ENCODE measurements at places on chromosomes 2 and 18.

- DNase-seq, result no peak
Measured at GRCh38 chr2:118310681-118311429, 222.6 kb downstream of the INSIG2 start.

DNA sequence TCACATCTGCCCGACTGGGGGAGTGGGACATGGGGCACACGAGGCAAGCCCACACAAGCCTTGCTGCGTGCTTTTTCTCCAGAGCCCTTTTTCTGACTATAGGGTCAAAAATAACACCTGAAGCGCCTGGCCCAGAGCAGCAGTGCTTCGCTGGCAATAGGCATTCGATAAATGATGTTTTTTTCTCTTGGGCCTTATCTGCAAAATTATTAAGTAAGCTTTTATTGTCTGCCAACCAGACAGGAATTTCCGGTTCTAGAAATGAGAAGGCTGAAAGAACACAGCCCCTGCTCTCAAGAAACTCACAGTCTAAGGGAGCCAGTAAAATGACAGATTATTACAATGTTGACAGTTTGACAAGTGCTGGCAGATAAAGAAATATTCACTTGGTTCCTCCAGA is 2.7 kb upstream of the TMBIM1 start:
- DNase-seq, result no peak

GRCh38 chr18:3593381-3593903 is 143.5 kb downstream of the TGIF1 start:
- DNase-seq, result no peak

GRCh38 chr2:83172841-83173240 is 1286.2 kb downstream of the SUCLG1 start:
- DNase-seq, result no peak

GRCh38 chr18:48982266-48982665 is 31.5 kb upstream of the SMAD7 start:
- DNase-seq, result no peak

- no peak for DNase-seq
Measured at GRCh38 chr2:156565066-156565710, 129.0 kb downstream of the GPD2 start.

GRCh38 chr2:215366440-215367032 is 54.7 kb downstream of the ATIC start:
- no peak for DNase-seq

- no peak for DNase-seq
Measured at GRCh38 chr2:5849562-5849961, 157.4 kb downstream of the SOX11 start.

DNA sequence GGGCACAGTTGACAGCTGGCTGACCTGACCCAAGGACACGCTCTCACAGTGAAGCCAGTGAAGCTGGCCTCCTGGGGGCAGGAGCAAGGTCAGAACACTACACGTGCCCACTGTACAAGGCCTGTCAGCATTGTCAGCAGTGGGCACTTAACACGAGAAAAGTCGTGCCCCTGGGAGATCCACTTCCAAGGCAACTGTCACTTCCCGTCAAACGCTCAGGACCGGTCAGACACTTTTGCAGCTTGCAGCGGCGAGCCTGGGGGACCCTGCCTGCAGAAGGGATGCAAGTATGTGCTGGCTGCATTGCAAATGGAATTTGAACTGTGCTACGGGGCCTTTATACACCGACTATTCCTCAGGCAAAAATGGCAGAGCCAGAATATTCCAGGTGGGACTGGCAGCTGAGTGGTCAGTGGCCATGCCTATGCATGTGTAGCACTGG is 176.2 kb downstream of the BCL2 start:
- DNase-seq, result no peak
